NCI-H2029 (cell line): ENCODE measurements at places on chromosomes 1 and 21.

GRCh38 chr1:186564582-186564981, 103.7 kb upstream of the PDC start:
- no peak for DNase-seq

- DNase-seq: no peak
Observed at GRCh38 chr21:33505833-33506232, 14.3 kb upstream of the DNAJC28 start.

- DNase-seq: peak; percentile 12
Observed at GRCh38 chr1:151511636-151512215, 539 bp downstream of the CGN start.

DNA sequence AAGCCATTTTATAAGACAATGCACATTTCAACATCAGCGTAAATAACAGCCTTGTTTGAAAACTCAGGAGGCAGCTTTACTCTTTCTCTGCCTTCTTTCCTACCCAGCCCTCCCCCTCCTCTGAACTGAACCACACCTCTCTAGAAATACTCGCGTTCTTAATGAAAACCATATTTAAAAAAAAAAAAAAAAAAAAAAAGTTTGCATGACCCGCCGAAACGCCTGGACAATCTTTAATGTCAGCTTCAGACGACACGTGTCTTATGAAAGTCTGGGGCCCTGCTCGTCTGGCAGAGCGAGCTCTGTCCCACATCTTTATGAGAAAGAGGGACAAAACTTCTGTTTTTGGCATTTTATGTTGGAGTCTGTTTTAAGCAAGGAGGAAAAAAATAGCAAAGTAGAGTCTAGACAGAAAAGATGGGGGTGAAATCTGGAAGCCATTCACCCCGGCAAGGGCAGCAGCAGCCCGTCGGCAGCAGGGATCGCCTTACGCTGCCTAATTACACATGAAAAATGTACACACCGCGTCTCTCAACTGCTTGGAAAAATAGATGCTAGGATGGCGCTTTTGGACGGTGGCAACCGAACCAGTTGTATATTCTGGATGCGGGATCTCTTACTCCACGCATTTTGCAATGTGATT, 130.4 kb upstream of the ETS2 start:
- no peak for DNase-seq

DNA sequence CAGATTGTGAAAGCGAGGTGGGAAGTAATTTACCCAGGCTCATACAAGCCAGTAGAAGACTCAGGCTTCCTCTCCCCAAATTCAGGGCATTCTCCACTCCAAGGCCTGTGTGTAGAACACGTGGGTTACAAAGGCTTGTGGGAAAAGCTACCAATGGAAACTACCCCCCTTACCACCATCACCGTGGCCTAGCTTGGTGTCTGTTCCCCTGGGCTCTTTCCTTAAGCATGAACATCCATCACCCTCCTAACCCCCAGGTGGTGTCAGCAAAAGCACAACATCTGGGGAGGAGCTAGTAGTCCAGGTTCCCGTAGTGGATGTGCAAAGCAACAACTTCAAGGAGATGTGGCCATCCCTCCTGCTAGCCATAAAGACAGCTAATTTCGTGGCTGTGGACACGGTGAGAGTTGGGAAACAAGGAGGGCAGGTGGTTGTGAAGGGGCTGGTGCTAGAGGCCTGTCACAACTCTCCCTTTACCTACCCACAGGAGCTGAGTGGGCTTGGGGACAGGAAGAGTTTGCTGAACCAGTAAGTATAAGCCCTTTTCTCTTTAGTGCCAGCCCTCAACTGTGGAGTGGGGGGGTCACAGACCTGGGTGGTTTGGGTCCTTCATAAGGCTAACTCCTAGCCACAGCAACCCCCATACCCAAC, 701 bp upstream of the MUTYH start:
- DNase-seq: no peak

DNA sequence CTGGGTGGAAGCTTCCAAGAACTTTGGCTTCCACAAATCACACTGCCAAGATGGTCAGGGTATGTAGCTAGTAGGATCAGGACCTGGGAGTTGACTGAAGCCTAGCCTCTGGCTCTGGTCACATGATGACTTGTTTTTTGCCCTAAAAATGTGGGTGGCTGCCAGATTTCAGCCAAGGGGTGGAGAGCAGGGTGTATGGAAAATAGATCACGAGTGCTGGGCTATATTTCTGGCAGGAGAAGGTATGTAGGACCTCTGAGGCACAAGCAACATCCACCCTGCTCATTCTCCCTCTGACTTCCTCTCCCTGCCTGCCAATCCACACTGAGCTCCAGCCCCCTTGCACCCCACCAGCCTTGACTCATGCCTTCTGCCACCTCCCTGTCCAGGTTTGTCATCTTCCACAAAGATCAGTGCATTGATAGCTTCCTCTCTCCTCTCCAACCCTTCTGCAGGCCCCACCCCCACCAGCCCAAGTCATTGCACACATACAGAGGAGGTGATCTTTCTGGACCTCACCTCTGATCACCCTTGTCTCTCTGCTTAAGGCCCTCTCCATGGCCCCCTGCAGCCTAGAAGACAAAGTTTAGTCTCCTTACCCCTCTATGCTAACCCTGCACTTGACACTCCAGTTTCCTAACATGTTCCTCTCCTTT, 8.3 kb upstream of the CYP4B1 start:
- no peak for DNase-seq

GRCh38 chr1:62240651-62241370, 46.2 kb downstream of the L1TD1 start:
- DNase-seq: no peak

- no peak for DNase-seq
Observed at GRCh38 chr1:147892216-147892615, 10.4 kb upstream of the GJA8 start.

GRCh38 chr1:153799566-153800465, 24.6 kb downstream of the SLC27A3 start:
- DNase-seq: no peak

- no peak for DNase-seq
Observed at GRCh38 chr1:239958063-239958462, 133.6 kb upstream of the FMN2 start.

- DNase-seq: no peak
Observed at GRCh38 chr1:219906924-219907771, 21.2 kb downstream of the SLC30A10 start.

DNA sequence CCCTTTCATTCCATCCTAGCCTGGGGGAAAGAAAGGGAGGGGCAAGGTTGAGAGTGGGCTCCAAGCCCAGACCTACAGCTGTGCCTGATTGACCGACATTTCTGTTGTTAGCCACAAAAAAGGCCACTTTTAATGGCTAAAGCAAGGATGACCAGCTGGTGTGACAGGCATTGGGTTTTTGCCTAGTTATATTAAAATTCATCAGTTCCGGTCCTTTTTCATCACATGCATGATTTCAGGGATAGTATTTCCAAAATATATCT, 192.3 kb downstream of the ZNF326 start:
- no peak for DNase-seq

DNA sequence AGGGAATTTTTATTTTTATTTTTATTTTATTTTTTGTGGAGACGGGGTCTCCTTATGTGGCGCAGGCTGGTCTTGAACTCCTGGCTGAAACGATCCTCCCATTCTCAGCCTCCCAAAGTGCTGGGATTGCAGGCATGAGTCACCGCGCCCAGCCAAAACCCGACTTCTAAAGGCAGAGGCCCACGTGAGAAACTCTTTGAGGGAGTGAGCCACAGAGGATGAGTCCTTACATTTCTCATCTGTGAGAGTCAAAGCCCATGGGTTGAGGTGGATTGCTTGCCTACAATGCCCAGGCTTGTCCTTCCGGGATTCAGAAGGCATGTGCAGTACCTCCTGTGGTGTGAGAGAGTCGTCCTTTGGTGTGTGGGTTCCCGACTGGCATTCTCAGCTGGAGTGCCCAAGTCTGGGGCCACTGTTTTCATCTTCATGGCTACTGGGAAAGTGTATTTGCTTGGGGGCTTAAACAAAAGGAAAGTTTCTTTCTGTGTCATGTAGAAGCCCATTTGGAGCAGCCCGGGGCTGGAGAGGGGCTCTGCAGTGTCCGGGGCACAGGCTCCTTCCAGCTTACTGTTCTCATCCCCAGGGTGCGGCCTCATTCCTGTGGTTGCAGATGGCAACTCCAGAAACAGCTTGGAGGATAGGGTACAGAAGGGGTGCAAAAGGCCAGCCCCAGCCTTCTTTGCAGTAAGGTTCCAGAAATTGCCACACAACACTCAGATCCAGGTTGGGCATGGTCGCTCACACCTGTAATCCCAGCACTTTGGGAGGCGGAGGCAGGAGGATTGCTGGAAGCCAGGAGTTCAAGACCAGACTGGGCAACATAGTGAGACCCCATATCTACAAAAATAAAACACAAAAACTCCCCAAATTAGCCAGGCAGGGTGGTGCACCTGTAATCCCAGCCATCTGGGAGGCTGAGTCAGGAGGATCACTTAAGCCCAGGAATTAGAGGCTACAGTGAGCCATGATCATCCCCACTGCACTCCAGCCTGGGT, 29.4 kb upstream of the CSF3R start:
- DNase-seq: no peak

DNA sequence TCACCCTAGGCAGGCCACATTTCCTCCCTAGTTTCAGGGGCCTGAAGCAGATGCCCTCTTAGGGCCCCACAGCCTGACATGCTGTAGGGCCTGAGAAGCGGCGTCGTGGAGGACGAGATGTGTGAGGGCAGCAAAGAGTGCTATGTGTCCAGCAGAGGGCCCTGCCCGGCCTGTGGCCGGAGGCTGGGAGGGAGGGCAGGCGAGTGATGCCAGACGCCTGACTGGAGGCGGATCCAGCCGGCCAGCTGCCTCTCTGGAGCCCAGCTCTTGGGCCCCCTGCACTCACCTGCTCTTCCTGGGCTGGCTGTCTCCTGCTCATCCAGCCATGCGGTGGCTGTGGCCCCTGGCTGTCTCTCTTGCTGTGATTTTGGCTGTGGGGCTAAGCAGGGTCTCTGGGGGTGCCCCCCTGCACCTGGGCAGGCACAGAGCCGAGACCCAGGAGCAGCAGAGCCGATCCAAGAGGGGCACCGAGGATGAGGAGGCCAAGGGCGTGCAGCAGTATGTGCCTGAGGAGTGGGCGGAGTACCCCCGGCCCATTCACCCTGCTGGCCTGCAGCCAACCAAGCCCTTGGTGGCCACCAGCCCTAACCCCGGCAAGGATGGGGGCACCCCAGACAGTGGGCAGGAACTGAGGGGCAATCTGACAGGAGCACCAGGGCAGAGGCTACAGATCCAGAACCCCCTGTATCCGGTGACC, at the start of gene GPR37L1:
Gene GPR37L1, plus strand, starts transcription at position 279 of the 697 bp plus-strand sequence. Its CDS starts 47 bp downstream, at position 326.
- DNase-seq: no peak

- no peak for DNase-seq
Observed at GRCh38 chr1:58457023-58457635, 89.4 kb downstream of the OMA1 start.

- peak; percentile 10 for DNase-seq
Observed at GRCh38 chr1:245512980-245513578, 358.3 kb downstream of the KIF26B start.
